Dermis microvascular lymphatic vessel endothelial cell (primary cell): ENCODE measurements at places on chromosomes 5 and 9. TPM values are rescaled to one million over a fixed set of nuclear protein-coding genes. Genes with fewer than 3 reads are reported as not detected.

The TYRP1 gene
- 0.51 and 0.63 TPM in 2 replicates for total RNA-seq

The CNTNAP3 gene
- total RNA-seq, result 38.8 and 78.6 TPM in 2 replicates

The NIM1K gene
- 0.13 TPM in 1 of 2 replicates, not detected in the other for total RNA-seq

The FAM200C gene
- total RNA-seq, result 2.9 and 3.1 TPM in 2 replicates

The CRB2 gene
- not detected in 2 replicates for total RNA-seq

The OBP2B gene
- total RNA-seq, result not detected in 2 replicates

The FAM153A gene
- total RNA-seq, result not detected in 2 replicates

The OR1Q1 gene
- not detected in 2 replicates for total RNA-seq

The NRARP gene
- 36.6 and 52.0 TPM in 2 replicates for total RNA-seq

The SCAI gene
- 2.7 and 3.7 TPM in 2 replicates for total RNA-seq

The NDUFB6 gene
- 25.4 and 43.3 TPM in 2 replicates for total RNA-seq
